GM12865 (cell line): ENCODE measurements at places on chromosomes 1 and 21.

DNA sequence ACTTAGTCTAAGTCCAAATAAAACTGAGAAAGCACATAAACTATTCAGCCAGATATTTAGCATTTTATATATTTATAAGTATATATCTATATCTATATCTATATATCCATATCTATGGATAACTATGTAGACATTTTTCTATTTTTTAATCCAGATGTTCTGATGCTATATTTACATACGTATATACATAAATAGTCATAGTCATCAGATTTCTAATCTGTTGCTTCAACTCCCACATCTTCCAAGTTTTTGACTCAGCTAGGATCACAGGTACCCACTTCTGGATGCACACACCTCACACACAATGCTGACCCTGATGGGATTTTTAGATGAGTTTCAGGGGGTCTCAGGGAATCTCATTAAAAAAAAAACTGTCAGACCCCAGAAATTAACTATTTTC is 52.2 kb upstream of the ZC3H11B start:
- DNase-seq, result no peak

DNA sequence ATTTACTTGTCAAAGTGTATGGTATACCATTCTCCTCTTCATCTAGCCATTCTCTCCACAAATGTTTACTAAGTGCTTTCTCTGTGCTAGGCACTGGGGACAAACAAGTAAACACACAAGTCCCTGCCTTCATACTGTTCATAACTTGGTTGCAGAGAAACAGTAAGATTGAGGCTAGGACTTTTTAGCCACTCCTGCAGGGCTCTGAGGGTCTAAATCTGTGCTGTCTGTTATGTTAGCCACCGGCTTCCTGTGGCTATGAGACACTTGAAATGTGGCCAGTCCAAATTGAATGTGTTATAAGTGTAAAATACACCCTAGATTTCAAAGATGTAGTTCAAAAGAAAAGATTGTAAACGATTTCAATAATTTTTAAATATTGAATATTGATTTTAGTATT is 50.2 kb downstream of the AZIN2 start:
- DNase-seq, result no peak

DNA sequence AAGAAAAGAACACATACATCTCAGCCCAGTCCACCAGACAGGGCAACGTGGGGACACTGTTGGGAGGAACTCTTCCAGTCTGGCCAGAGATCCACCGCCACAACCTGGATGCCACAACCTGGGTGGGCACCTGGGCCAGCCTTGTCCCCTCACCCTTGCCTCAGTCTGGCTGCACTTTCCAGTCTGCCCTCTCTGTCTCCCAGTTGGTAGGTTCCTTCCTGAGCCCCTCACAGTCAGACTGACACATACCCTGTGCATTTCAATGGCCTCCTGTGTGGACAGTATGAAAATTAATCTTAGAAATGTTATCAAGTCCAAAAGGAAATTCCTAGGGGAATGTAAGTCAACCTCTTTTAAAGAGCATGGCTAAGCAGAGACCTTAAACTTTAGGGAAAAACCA is 49.5 kb downstream of the DDX20 start:
- no peak for DNase-seq

GRCh38 chr1:65050735-65051134 is 84.4 kb upstream of the JAK1 start:
- no peak for DNase-seq
